Endothelial cell of umbilical vein (primary cell): ENCODE measurements at places on chromosomes 16 and 17. TPM values are rescaled to one million over a fixed set of nuclear protein-coding genes. Genes with fewer than 3 reads are reported as not detected.
A peak's percentile ranks its signal among the peaks of the same experiment; 100 is the strongest.

The LRRC36 gene
- total RNA-seq: 2.0 and 2.4 TPM in 2 replicates

The PRDM7 gene
- not detected in 2 replicates for total RNA-seq

The OSGIN1 gene
- 8.6 and 11.0 TPM in 2 replicates for total RNA-seq

The SLC16A13 gene
- total RNA-seq: 18.6 and 24.7 TPM in 2 replicates

The KIF19 gene
- total RNA-seq: 0.21 and 0.84 TPM in 2 replicates

The MXRA7 gene
- total RNA-seq: 85.5 and 95.8 TPM in 2 replicates

The KRT33B gene
- not detected in 2 replicates for total RNA-seq

The ABCA9 gene
- total RNA-seq: 2.0 and 2.7 TPM in 2 replicates

The MYL11 gene
- 1.3 TPM in 1 of 2 replicates, not detected in the other for total RNA-seq

The TM4SF5 gene
- total RNA-seq: not detected in 2 replicates

The SCO1 gene
- total RNA-seq: 28.0 and 30.8 TPM in 2 replicates

The SOX9 gene
- not detected in 2 replicates for total RNA-seq

The TEKT1 gene
- not detected in 2 replicates for total RNA-seq

DNA sequence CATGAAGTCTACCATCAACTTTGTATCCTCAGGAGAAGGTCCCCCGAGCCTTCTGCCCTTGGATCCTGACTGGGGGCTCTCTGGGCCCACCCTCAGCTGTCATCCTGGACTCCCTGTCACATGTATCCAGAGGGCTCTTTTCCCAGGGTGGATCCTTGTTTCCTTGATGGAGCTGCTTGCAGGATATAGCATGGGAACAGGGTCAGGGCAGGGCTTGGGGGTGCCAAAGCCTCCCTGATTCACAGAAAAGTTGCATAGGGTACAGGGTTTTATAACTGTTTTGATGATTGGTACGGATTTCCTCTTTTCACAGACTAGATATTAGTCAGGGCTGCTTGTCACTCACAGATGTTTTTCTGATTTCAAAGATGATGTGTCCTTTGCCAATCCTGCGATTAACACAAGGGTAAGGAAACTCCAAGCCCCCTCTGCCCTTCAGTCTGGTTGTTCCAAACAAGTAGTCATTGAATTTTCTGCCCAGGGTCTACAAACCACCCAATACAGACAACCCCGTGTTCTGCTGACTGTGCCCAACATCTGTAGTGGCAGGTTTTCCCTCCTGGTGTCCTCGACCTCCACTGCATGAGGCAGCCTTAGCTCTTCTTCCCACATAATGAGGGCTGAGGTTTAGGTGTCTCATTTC is 20.6 kb upstream of the SLC35G3 start:
- H3K36me3 ChIP-seq: no peaks in the 10 kb centered on the region
- H3K27me3 ChIP-seq: peaks cover 21% of the 10 kb centered on the region
- DNase-seq: no peak
- H3K4me1 ChIP-seq: no peaks in the 10 kb centered on the region

DNA sequence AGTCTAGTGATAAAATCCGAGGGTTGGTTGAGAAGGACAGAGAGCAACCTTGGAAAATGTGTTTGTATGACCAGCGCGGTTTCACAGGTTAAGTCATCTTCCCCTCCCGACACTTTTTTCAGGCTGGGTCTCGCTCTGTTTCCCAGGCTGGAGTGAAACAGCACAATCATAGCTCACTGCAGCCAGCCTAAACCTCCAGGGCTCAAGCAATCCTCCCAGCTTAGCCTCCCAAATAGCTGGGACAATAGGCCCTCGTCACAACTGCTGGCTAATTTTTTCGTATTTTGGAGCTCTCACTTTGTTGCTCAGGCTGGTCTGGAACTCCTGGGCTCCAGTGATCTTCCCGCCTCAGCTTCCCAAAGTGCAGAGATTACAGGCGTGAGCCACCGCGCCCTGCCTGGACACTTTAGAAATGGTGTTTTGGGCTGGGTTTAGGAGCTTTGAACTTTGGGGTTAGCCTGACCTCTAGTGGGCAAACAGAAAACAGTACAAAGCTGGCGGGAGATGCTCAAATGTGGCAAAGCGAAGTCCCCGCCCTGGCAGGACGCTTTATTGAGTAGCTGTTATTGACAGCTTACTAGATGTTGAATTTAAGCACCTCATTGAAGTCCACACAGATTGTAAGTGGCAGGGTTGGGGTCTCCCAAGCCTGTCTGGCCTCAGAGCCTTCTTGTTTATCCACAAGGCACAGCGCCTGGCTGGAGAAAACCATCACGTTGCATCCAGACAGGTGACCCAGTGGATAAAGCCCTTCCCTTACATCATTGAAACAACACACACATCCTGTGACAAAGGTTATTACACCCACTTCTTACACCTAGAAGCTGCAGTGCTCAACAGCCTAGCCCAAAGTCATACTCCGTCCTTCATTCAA is 34.7 kb upstream of the RBBP6 start:
- H3K27me3 ChIP-seq: no peaks in the 10 kb centered on the region
- no peak overlapping the region for H3K27ac ChIP-seq
- H3K4me1 ChIP-seq: no peaks in the 10 kb centered on the region
- no peaks in the 10 kb centered on the region for H3K36me3 ChIP-seq

GRCh38 chr16:52573365-52574299 is 26.7 kb upstream of the TOX3 start:
- H3K36me3 ChIP-seq: no peaks in the 10 kb centered on the region
- H3K4me3 ChIP-seq: no peak overlapping the region
- no peak for DNase-seq
- no peak overlapping the region for H3K27ac ChIP-seq
- H3K27me3 ChIP-seq: no peaks in the 10 kb centered on the region

DNA sequence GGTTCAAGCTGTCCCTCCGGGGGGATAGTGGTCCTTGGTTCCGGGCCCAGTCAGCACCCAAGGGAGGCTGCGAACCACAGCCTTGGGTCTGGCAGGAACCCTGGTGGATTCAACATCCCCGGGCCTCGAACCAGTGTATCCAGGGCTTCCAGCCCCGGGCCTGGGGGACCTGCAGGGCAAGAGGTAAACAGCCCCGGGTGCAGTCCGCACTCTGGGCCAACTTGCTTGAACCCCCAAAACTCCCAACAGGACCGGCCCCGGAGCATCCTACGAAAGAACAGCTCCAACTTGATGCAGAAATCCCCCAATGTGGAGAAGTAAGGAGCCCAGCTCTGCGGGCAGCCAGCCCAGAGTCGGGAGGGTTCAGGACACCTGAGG is 1.5 kb upstream of the NEURL4 start:
- H3K27me3 ChIP-seq: peaks cover 2% of the 10 kb centered on the region
- H3K36me3 ChIP-seq: peaks cover 3% of the 10 kb centered on the region
- peak overlapping the region; percentile 81 for H3K4me3 ChIP-seq
- DNase-seq: no peak
- H3K4me1 ChIP-seq: peaks cover 10% of the 10 kb centered on the region
- H3K27ac ChIP-seq: peak overlapping the region; percentile 12

DNA sequence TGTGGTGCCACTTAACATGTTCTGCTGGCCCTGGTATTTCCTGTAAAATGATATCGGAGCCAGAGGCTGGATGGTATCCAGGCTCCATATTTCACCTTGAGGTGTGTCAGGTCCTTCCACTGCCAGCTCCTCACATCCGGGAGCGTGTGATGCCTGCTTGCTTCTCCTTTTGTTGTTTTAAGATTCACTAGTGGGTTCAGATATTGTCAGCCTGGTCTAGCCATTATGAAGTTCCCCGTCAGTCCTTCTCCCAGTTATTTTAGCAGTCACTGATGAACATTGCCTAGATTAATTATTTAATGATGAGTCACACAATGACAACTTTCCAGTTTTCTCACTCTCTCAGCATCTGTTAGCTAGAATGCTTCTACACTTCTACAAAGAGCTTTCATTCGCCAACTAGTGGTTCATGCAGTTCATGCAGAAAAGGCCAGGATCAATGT is 11.3 kb downstream of the DNAAF1 start:
- no peak overlapping the region for H3K27ac ChIP-seq
- H3K4me3 ChIP-seq: no peak overlapping the region
- no peaks in the 10 kb centered on the region for H3K4me1 ChIP-seq
- DNase-seq: no peak
- no peaks in the 10 kb centered on the region for H3K36me3 ChIP-seq

DNA sequence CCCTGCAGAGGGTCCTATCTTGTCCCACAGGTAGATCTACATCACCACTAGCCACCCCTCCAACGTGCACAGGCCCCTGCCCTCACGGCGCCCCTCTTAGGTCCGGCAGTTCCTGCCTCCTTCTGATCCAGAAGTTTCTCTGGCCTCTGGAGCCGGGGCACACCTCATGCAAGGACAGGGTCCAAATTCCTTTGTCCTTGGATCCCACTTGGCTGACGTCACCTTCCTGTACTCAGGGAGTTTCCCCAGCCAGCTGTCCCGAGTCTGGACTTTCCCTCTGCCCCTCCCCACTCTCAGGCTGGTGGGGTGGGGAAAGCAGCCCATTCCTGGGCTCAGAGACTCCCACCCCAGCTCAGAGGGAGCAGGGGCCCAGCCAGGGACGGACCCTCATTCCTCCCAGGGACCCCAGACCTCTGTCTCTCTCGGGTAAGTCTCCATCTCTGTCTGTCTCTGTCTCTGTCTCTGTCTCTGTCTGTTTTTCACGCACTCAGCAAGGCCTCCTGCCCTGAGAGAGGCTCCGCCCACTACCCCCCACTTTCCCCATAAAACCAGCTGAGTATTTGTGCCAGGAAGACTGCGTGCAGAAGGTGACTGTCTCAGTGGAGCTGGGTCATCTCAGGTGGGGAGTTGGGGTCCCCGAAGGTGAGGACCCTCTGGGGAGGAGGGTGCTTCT is at the start of gene IL32:
TSS of gene IL32 (plus strand) at position 572 of the 673 bp plus-strand sequence. CDS start 172 bp downstream, outside the sequence.
- H3K4me1 ChIP-seq: peaks cover 19% of the 10 kb centered on the region
- peak; percentile 88 for DNase-seq
- no peaks in the 10 kb centered on the region for H3K27me3 ChIP-seq
- no peak within 1 kb of the TSS for H3K4me3 ChIP-seq
- H3K36me3 ChIP-seq: peaks cover 9% of the 10 kb centered on the region

- no peaks in the 10 kb centered on the region for H3K27me3 ChIP-seq
- no peaks in the 10 kb centered on the region for H3K36me3 ChIP-seq
- DNase-seq: no peak
- H3K27ac ChIP-seq: no peak overlapping the region
Observed at GRCh38 chr17:19743101-19744100, 4.7 kb downstream of the ALDH3A1 start.

GRCh38 chr16:89123831-89124100 is 30.1 kb downstream of the ACSF3 start:
- H3K27me3 ChIP-seq: no peaks in the 10 kb centered on the region
- H3K4me3 ChIP-seq: no peak overlapping the region
- no peaks in the 10 kb centered on the region for H3K4me1 ChIP-seq
- H3K36me3 ChIP-seq: no peaks in the 10 kb centered on the region

- no peak overlapping the region for H3K27ac ChIP-seq
- H3K36me3 ChIP-seq: no peaks in the 10 kb centered on the region
- no peak for DNase-seq
- no peaks in the 10 kb centered on the region for H3K27me3 ChIP-seq
- no peak overlapping the region for H3K4me3 ChIP-seq
Observed at GRCh38 chr16:59991171-59991570, 1257.1 kb upstream of the GOT2 start.

DNA sequence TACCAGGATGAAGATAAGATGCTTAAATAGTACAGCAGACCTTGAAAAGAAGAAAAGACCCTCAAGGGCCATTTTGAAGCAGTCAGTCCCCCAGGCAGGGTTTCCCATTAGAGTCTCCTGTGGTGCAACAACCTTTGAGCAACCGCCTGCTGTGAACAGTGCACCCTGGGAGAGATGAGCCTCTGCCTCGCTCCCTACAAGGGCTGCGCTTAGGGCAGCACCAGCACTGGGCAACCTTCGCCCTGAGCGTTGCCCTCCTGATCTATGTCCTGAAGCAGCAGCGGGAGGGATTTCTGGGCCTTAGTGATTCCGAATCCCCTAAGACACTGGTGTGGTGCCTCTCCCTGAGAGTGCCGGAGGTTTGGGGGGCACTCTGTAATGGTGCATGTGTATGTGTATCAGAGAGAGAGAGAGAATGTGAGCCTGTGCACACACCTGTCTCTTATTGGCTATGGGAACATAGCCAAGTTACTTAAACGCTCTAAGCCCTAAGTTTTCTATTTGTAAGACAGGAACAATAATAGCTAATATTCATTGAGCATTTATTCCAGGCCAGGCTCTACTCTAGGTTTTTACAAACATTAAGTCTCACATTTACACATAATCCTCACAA is 25.2 kb upstream of the ABCC12 start:
- no peak overlapping the region for H3K27ac ChIP-seq
- no peaks in the 10 kb centered on the region for H3K27me3 ChIP-seq

- H3K4me3 ChIP-seq: no peak overlapping the region
- no peak for DNase-seq
- no peaks in the 10 kb centered on the region for H3K4me1 ChIP-seq
- no peaks in the 10 kb centered on the region for H3K27me3 ChIP-seq
- no peak overlapping the region for H3K27ac ChIP-seq
Observed at GRCh38 chr17:32226886-32227285, 38.7 kb upstream of the RHBDL3 start.

DNA sequence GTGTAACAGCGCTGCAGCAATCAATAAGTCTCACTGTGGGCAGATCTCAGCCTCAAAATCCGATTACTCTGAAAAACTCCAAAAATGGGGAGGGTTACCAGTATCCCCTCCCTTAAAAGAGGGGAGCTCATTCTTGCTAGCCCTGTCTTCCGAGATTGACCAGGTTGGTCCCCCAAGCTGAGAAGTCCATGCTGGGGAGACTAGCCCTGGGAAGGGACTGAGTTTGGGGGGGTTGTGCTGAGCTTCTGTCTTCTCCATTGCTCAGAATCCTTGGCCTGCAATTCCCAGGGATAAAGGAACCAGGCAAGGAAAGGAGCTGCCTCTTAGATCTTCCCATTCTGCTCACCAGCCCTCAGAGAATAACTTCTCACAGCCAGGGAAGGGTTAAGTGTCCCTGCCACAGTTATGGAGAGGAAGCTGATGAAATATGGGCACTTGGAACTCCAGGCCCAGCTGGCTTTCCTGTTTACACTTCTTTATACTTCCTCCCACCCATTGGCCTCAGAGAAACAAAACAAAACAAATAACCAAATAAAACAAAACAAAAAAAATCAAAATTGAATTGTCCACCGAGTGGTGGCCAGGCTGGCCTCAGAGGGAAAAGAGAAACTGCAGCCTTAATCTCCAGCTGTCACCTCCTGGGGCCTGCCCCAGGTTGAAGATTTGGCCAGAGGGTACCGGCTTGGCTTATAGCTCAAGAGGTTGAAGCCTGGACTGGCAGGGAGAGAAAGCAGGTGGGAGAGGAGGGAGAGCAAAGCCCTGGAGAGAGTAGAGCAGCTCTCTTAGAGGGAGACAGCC is 2.6 kb downstream of the HOXB3 start:
- peak overlapping the region; percentile 22 for H3K27ac ChIP-seq
- peaks cover 47% of the 10 kb centered on the region for H3K4me1 ChIP-seq
- H3K36me3 ChIP-seq: no peaks in the 10 kb centered on the region
- H3K27me3 ChIP-seq: no peaks in the 10 kb centered on the region
- H3K4me3 ChIP-seq: no peak overlapping the region

GRCh38 chr16:67191995-67192681 is at the start of gene E2F4:
Gene E2F4, plus strand, starts transcription at chr16:67192155. Its CDS starts 73 bp downstream, at chr16:67192228.
- H3K36me3 ChIP-seq: peaks cover 27% of the 10 kb centered on the region
- peak within 1 kb of the TSS; percentile 83 for H3K4me3 ChIP-seq
- peak within 1 kb of the TSS; percentile 88 for H3K27ac ChIP-seq
- H3K4me1 ChIP-seq: peaks cover 36% of the 10 kb centered on the region
- no peaks in the 10 kb centered on the region for H3K27me3 ChIP-seq
- peak; percentile 88 for DNase-seq

- H3K27me3 ChIP-seq: no peaks in the 10 kb centered on the region
- no peak overlapping the region for H3K4me3 ChIP-seq
- H3K36me3 ChIP-seq: no peaks in the 10 kb centered on the region
- DNase-seq: no peak
- no peaks in the 10 kb centered on the region for H3K4me1 ChIP-seq
Observed at GRCh38 chr17:72952220-72952619, 140.3 kb downstream of the SLC39A11 start.

- H3K4me3 ChIP-seq: no peak overlapping the region
- H3K27ac ChIP-seq: peak overlapping the region; percentile 4
- peaks cover 43% of the 10 kb centered on the region for H3K4me1 ChIP-seq
- no peaks in the 10 kb centered on the region for H3K27me3 ChIP-seq
- H3K36me3 ChIP-seq: peaks cover 13% of the 10 kb centered on the region
- no peak for DNase-seq
Observed at GRCh38 chr17:2063261-2064146, 8.6 kb downstream of the HIC1 start.
